Stimulated activated CD4-positive, alpha-beta T cell treated with anti-CD3 and anti-CD28 coated beads, Interleukin-4, amount 100 ng/mL, for 4 hours (primary cell): ENCODE measurements at places on chromosomes 7 and 10.

DNA sequence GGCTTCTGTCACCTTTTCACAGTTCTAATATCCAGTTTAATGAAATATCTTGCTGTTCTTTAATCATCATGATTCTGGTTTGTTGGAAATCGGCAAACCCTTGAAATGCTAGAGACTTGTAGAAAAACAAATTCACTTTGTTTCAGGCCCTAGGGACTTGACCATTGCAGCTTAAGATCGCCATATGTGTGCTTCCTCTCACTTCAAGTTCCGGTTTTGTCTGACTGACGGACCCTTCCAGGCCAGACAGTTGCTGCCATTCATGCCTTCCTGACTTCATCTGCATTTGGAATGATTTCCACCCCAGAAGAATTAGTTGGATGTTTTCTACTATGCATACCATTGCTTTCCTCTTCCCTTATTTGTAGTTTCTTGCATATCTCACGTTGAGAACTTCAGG, 125.6 kb downstream of the CELF2 start:
- DNase-seq = no peak

GRCh38 chr10:13161857-13162271, 506 bp downstream of the MCM10 start:
- no peak for DNase-seq

GRCh38 chr10:101732096-101732495, 37.1 kb upstream of the FBXW4 start:
- no peak for DNase-seq

- no peak for DNase-seq
Measured at GRCh38 chr10:112732277-112732921, 217.6 kb upstream of the TCF7L2 start.
